Hematopoietic multipotent progenitor cell treated with erythropoietin and hydrocortisone succinate and interleukin-3 and kit ligand, for 6 days (in vitro differentiated cells): ENCODE measurements at places on chromosomes 6 and 20.

DNA sequence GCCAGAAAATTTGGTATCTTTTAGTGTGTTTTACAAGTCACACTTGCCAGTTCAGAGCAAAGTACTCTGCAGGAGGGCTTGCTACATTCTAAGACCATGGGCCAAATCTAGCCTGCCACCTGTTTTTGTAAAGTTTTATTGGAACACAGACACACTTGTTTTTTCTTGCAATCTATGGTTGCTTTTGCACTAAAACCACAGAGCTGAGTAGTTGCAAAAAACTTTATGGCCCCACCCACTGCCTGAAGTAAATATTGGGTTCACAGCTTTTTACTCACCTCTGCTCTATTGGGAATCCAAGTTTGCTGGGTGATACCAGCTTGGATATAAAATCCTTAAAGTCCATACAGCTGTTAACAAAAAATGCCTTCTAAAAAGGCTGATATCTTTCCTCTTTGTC, 109.0 kb downstream of the ZFP64 start:
- no peak for DNase-seq

DNA sequence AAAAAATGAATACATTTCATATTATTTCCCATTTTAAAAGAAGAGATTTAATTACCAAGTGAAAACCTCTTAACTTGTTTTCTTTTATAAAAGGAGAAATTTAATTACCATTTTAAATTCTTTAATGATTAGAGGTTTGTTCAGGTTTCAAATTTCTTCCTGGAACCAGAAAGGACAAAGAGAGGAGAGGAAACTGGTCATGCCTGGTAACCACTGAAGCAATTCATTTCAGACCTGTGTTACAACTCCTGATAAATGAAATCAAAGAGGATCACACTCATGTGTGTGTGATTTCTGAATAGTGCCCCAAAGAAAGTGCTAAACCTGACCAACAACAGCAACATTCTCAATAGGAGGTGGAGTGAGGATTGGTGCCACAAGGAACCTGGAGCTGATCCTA, 12.6 kb upstream of the SLPI start:
- DNase-seq: no peak

DNA sequence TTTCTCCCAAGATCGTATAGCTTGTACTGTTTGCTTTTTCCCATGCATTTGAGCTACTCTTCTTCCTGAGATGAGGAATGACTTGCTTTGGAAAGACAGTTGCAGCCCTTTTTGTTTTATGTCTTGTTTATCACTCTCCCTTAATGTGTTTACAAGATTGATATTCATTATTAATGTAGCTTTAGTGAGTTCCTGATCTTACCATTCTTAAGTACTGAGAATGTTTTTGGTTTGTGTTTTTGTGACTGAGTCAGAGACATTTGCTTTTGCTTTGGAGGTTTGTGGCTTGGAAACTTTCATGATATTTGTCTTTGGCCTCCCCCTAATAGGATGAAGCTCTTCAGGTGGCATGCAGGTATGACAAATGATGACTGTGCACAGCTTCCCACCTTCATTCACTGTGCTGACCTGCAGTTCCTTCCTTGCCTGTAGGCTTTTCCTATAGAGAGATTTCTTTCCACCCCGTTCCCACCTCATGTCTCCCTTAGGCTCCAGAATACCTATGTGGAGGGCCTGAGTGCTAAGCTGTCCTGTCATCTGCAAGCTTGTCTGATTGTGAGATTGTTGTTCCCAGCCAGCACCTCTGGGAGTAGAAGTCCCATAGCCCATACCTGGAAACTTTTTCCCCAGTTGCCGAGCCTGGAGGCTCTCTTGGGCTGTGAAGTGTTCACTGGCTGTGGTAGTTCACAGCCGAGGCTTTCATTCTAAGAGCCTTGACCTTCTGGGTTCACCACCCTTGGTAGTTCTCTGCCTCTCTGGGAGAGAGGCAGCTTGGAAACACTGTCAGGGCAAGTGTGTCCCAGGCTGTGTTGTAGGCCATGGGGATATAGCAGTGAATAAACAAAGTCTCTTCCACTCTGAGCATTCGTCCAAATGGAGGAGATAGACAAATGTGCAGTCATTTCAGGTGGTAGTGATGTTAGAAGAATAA, 27.1 kb downstream of the CDS2 start:
- DNase-seq: no peak

GRCh38 chr6:108578595-108579327, 18.0 kb downstream of the FOXO3 start:
- DNase-seq: peak; percentile 90

DNA sequence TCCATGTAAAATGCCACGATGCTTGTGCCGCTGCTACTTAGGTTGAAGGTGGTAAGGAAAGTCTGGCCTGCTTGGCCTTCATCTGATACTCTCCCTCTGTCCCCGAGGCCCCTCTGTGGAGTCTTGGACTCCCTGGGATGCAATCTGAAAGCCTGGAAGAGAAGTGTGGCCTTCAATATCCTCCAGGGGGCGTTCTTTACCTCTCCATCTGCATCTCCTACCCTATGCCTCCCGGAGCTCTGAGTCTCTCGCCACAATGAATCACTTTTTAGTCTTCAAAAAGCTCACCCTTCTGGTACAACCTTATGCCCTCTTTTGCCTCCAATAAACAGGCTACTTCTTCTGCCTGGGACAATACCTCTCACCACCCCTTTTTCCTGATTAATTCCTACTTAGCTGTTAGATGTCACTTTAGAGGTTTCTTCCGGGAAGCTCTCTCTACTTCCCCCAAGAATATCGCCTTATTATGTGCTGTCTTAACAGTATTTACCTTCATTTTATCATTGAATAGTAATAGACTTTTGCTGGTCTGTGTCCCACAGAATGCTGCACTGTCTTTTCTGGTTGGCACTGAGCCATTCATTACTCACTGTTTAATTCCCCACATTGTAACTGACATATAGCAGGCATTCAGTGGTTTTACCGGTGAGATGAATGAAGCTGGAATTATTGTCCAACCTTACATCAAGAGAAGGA, 13.9 kb upstream of the ATG5 start:
- peak; percentile 87 for DNase-seq

GRCh38 chr20:51650685-51651134, 108.2 kb upstream of the NFATC2 start:
- DNase-seq: peak; percentile 69

GRCh38 chr6:28974505-28974904, 30.6 kb downstream of the ZNF311 start:
- no peak for DNase-seq
